ENCODE measurements at places on chromosomes 16 and 17.

- DNase-seq = no peak
Observed at GRCh38 chr16:81427219-81427618, 17.4 kb upstream of the CMIP start.

DNA sequence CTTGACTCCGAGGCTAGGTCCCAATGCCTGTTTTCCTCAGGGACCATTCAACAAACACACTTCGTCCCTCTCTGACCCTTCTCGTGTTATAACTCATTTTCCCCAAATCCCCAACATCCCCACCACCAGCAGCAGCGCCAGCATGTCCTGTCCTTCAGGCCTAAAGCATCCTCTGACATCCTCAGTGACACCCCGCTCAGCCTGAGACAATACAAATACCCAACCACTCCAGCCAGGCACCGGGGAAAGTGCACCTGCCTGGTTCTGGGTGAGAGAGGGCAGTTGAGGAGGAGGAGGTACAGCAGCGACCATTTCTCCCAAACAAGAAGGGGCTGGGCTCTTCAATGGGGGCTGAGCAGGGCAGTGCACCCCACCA lies 4.7 kb downstream of the MNT start:
- no peak for DNase-seq

- DNase-seq = peak; percentile 80
Observed at GRCh38 chr16:1102921-1103635, 7.0 kb upstream of the C1QTNF8 start.

GRCh38 chr16:66152181-66152580 lies 214.3 kb upstream of the CDH5 start:
- no peak for DNase-seq

- DNase-seq = no peak
Observed at GRCh38 chr17:66304304-66305174, 2.1 kb downstream of the PRKCA start.

DNA sequence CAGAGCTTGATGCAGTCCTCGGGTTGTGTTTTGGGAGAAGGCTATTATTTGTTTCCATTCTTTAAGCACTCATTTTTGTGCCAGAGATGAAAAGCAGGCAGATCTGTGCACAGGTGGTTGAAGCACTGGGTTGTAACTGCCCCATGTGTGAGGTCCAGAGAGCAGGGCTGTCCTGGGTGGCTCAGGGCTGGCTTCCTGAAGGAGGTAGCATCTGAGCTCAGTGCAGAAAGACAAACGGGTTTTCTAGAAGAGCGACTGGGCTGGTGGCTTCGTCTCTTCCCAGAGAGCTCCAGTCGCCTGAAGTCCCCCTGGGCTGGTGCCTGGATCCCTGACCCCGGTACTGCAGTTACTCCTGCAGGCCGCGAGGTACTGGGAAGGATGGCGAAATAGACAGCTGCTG lies 274.0 kb downstream of the SNX29 start:
- no peak for DNase-seq

GRCh38 chr17:70232466-70232865 lies 63.1 kb downstream of the KCNJ2 start:
- DNase-seq = no peak

GRCh38 chr16:2205967-2206313 lies 686 bp downstream of the MLST8 start:
- DNase-seq = no peak

GRCh38 chr16:23055481-23055880 lies 93.8 kb downstream of the USP31 start:
- DNase-seq = no peak

- DNase-seq = no peak
Observed at GRCh38 chr17:40382251-40382650, 17.7 kb upstream of the GJD3 start.

DNA sequence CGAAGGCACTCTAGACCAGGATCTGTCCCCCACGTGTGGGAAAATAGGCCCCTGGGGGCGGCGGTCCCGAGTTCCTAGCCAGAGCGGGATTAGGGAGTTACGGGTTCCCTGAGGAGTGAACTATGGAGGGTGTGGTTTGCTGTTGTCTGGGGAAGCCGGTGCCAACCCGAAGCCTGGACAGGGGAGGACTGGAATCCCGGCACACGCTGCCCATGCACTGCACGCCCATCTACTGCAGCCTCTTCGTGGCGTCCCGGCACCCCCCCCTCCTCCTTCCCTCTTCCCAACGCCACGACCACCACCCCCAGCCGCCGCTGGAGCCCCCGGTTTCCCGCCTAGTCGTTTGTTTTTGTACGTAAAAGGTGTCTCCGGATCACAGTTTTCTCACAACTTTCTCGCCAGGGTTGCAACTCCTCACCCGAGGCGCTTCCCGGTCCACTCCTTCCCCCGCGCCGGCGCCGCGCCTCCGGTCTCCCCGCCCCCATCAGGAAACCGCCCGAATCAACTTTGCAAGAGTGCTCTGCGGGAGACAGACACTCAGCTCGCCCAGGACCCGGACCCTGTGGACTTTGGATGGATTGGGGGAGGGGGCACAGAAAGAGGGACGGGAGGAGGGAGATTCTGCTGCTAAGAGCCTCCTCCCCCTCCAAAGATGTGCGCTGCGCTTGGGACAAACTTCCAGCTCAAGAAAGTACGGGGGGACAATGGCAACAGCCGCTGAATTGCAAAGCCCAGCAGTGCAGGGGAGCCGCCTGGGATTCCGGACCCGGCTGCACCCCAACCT lies 1.4 kb upstream of the LHX1 start:
- no peak for DNase-seq

GRCh38 chr17:37541880-37542660 lies 52.4 kb downstream of the DUSP14 start:
- DNase-seq = no peak

DNA sequence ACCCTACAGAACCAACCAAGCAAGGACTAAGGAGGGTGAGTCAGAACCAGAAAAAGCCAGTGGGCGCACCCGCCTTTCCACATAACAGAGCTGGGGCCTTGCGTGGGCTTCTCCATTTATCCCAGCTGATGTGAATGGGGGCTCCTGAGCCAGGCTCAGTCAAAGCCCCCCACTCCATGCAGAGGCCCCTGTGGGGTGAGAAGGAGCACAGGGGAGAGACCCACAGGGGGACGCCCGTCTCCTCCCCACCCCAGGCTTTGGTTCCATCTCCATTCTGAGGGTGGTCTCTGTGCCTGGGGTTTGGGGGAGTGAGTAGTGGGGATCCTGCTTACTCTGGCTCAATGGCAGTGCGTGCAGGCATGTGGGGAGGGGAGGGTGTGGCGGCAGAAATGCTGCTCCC lies 210.1 kb upstream of the TNRC6C start:
- DNase-seq = no peak

DNA sequence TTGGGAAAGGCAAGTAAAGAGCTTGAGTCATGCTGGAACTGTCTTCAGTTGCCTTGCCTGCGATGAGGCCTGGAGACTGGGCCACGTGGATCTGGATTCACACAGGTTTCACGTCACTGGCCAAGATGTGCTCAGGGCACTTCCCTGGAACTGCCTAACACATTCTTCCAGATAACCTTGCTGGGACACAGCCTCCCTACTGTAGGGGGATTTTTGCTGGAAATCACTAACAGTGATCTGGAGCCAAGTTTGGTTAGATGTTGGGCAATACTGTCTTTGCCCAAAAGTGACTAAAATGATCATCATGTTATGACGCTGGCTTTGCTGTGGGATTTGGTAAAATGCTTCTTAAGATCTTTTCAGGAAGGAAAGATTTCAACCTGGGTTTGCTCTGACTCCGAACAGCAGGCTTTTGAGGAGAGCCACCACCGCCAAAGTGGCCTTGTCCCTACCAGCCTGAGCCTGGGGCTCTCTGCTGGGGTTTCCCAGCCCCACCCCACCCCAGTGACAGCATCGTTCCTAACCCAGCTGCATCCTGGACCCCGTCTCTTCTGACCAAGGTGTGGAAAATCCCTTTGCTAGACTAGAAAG lies 14.7 kb downstream of the C1QTNF1 start:
- no peak for DNase-seq

DNA sequence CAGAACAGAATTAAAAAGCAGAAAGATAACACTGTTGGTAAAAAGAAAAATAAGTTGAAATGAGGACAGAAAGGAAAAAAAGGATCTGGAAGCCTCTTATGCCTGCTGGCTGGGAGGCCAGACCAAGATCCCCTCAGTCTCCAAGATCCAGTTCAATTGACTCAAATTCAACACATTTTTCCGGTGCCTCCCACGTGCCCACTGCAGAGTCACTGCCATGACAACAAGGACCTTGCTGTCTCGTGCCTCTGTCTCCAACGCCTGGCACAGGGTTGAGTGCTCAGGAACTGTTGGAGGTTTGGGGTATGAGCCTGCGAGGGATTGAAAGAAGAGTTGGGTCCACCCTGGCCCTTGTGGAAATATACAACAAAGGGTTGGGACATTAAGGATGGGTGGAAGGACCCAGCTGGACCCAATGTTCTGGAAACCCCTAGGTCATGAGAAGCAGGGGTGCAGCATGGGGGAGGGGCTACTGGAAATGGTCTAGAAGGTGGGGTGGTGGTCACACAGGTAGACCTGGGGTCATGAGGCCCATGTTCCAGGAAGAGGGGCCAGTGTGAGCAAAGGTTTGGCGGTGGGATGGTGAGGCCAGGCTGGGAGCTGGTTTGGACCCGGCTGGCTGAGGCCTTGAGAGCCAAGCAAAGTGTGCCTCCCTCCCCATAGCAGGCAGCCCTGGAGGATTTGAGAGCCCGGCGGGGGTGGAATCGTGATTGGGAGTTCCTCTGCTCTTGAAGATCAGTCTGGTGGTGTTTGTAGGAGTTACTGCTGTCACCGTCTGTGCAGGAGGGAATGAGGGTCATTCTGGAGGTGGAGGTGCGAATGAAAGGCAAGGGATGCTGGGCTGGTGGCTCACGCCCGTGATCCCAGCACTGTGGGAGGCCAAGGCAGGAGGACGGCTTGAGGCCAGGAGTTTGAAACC lies 1.3 kb downstream of the IL34 start:
- no peak for DNase-seq

- DNase-seq = no peak
Observed at GRCh38 chr16:85383836-85384832, 229.0 kb upstream of the GSE1 start.

GRCh38 chr16:6602405-6602804 lies 730.2 kb upstream of the RBFOX1 start:
- no peak for DNase-seq

- no peak for DNase-seq
Observed at GRCh38 chr16:80846680-80847079, 42.3 kb upstream of the CDYL2 start.

GRCh38 chr16:12220766-12221165 lies 244.2 kb downstream of the SNX29 start:
- no peak for DNase-seq

GRCh38 chr16:88885693-88886280 lies 19.3 kb upstream of the PABPN1L start:
- no peak for DNase-seq

DNA sequence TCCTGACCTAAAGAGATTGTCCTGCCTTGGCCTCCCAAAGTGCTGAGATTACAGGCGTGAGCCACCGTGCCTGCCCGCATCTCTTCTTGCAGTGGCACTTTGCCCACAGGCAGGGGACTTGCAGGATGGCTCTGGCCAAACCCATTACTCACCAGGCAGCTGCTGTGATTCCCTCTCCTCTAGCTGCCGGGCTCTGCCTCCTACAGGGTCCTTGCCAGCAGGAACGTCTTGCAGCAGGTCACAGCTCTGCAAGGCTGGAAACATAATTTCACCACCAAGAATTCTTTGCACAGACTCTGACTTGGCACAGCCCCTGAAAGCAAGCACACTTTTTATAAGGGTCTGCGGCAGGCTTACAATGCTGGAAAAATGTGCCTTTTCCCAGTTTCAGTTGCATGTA lies 20.3 kb downstream of the COX4I1 start:
- DNase-seq = no peak

DNA sequence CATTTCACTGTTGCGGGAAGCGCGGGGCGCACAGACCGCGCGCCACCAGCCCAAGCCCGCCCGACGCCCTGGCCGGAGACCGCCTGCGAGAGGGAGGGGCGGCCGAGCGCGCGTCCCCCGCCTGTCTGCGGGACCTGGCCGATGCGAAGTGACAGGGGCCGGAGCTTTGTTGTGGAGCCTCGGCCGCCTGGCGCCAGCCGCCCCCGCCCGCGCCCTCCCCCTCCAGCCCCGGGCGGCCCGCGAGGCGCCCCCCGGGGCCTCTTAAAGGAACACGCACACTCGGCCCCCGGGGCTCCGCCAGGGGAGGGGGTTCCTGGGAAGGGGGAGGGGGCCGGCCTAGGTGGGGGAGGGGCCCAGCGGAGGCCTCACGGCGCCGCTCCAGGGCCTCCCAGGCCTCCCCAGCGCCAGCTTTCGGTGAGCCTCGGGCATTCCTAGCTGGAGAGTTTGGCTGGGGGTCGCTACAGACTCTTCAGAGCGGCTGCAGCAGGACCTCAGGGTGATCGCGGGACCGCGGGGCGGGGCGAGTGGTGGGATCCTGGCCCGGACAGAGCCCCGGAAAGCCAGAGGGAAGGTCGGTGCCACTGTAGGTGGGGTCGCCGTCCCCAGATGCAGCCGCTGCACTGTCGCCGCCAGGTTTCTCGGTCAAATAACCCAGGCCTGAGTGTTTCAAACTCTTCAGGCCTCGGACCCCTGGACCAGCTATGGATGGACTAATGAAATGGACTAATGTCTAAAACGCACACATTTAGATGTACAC lies 2.4 kb upstream of the TBX2 start:
- no peak for DNase-seq

GRCh38 chr16:51134269-51134812 lies 16.7 kb downstream of the SALL1 start:
- DNase-seq = no peak

DNA sequence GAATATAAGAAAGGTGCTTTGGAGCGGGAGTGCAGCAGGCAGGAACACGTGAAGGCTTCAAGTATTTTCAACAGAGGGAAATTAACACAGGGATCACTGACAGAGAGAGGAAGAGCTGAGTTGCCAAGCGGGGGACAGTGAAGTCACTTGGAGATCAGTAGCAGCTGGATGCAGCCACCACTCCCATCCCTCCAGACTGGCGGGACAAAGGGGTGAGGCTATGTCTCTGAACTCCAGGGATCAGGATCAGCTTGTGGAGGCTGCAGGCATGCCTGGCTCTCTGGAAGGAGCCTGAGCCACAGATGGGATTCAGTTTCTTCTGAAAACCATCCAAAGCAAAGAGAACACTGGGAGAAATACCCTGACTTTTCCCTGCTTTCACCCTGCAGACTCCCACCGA lies 113.7 kb upstream of the IRX3 start:
- no peak for DNase-seq

All from natural killer cell (primary cell).